ENCODE measurements at places on chromosomes 1 and 21. TPM values are rescaled to one million over a fixed set of nuclear protein-coding genes. Genes with fewer than 3 reads are reported as not detected.

GREM2 gene
- not detected for total RNA-seq

CHI3L2 gene
- total RNA-seq: not detected

EYA3 gene
- total RNA-seq: 9.6 TPM

P3R3URF gene
- not detected for total RNA-seq

AKR7A2 gene
- total RNA-seq: 114 TPM

CYP4X1 gene
- not detected for total RNA-seq

LRRC8B gene
- total RNA-seq: 15.0 TPM

TFF2 gene
- 0.52 TPM for total RNA-seq

GFI1 gene
- 0.53 TPM for total RNA-seq

FASLG gene
- not detected for total RNA-seq

LCE2B gene
- total RNA-seq: not detected

PTGFR gene
- not detected for total RNA-seq

DOP1B gene
- total RNA-seq: 14.7 TPM
